NCI-H748 treated with DMSO at 0.1 percent for 48 hours (cell line): ENCODE measurements at places on chromosomes 2 and 18.

- DNase-seq: no peak
Observed at GRCh38 chr2:64363848-64364247, 90.1 kb upstream of the LGALSL start.

- DNase-seq: no peak
Observed at GRCh38 chr2:58098254-58099095, 51.9 kb downstream of the VRK2 start.

GRCh38 chr2:237158194-237158593, 72.5 kb downstream of the COPS8 start:
- DNase-seq: no peak

- no peak for DNase-seq
Observed at GRCh38 chr2:119910566-119910965, 102.3 kb upstream of the EPB41L5 start.

- no peak for DNase-seq
Observed at GRCh38 chr2:236858661-236859060, 227.0 kb upstream of the COPS8 start.

DNA sequence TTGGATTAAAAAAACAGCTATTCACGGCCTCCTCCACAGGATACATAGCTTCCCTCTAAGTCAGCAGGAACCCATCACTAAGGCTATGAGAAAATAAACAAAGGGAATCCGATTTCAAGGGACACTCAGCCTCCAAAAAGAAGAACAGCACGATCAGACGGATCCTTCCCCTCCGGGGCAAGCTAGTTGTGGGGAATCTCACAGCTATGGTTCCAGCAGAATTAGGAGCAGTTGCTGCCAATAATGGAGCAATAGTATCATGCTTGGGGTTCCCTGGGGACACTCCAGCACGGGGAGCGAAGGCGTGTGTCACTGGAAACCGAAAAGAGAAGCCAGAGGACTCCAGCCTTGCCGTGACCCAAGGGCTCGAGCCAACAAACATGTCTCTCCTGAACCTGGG, 163.1 kb downstream of the TTC32 start:
- no peak for DNase-seq

DNA sequence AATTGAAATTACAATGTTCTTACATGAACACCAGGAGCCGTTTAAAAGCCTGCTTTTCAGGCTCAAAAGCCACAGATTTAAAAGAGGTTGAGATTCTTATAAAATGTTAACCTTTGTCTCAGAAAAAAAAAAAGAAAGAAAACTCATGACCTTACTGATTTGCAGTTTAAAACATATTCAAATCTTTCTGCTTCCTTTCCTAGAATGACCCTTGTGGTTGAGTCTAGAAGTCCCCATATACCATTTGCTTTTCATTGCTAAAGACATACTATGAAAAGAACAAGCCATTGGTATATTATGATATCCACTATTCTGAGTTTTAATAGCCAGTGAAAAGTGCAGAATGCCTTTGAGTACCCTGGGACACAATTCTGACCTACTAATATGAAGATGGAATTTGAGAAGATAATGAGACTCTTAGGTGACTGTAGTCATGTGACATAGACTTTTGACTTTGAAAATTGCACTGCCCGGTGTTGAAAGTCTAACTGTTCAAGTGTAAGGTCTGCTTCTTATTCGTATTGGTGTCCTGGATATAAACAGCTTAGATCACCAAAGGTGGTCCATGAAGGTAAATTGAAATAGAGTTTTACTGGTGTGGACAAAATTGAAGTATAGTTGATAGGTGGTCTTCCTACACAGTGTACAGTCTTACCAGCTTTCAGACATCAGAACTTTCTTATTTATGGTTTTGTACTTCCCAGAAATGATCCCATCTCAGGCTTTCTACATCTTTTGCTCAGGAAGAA, 117.0 kb downstream of the DOCK10 start:
- DNase-seq: no peak

DNA sequence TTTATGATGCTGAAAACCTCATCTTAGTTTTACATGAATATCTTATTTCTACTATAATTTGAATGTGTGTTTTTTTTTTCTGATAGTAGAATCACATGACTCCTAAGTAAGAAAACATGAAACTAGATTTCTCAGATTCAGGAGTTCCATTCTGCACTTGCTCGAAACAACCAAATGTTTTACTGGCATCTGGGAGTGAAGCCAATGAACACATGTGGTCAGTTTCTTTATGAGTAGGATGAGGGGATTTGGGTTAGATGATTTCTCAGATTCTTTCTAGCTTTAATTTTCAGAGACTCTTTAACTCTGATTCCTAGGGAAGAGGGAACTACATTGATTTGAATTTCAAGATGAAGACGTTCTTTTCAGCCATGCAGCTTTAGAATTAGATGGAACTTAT, 225.0 kb upstream of the NT5C1B start:
- no peak for DNase-seq

- no peak for DNase-seq
Observed at GRCh38 chr2:192298664-192299063, 103.9 kb upstream of the TMEFF2 start.

DNA sequence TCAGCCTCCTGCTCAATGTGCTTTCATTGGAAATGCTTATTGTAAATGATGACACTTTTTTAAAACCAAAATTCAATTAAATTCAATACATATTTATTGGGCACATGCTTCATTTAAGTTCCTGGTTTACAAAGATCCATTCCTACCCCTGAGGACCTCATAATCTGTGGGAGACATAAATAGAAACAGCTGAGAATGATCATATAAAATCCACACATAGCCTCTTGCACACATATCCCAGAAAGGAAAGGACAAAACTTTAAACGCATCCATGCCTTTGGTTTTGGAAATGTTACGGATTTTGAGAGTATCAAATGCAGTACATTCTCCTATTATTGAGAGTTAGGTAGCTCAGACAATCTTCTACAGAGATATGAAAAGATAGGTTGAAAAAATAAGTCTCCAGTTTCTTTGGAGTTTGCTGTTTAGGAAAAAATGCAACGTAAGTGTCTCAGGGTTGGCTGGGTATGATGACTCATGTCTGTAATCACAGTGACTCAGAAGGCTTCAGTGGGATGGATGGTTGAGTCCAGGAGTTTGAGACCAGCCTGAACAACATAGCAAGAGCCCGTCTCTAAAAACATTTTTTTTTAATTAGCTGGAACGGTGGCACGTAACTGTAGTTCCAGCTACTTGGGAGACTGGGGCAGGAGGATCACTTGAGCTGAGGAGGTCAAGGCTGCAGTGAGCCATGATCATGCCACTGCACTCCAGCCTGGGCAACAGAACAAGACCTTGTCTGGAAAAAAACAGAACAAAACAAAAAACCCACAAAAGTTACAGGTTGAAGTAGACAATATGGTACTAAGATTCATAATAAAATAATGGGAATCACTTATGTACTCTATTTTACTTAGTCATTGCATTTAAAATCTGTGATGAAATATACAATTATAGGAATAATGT, 3.9 kb upstream of the PRELID3A start:
- no peak for DNase-seq

GRCh38 chr2:178425255-178425827, 25.6 kb downstream of the PRKRA start:
- no peak for DNase-seq

GRCh38 chr2:20165677-20166509, 59.0 kb downstream of the SDC1 start:
- no peak for DNase-seq

- no peak for DNase-seq
Observed at GRCh38 chr2:101741775-101742520, 44.4 kb downstream of the MAP4K4 start.

- no peak for DNase-seq
Observed at GRCh38 chr2:218477247-218477646, 58.3 kb downstream of the VIL1 start.

GRCh38 chr2:5387406-5387805, 304.8 kb upstream of the SOX11 start:
- DNase-seq: no peak

DNA sequence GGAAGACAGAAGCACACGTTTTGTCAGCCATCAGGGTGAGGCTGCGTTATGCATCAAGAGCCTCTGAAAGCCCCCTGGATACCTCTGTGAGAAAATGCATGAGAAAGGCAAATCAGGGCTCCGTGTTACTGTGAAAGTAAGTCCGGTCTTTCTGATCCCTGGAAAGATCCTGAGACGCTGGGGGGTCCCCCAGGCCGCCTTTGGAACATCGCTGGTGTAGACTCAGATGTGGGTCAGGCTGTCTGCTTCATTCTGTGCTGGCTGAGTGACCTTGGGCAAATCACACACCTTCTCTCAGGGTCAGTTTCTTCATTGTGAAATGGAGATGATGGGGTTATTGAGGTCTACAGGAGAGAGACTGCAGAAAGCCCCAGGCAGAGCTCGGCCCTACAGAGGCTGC, 42.0 kb upstream of the HS6ST1 start:
- DNase-seq: no peak

DNA sequence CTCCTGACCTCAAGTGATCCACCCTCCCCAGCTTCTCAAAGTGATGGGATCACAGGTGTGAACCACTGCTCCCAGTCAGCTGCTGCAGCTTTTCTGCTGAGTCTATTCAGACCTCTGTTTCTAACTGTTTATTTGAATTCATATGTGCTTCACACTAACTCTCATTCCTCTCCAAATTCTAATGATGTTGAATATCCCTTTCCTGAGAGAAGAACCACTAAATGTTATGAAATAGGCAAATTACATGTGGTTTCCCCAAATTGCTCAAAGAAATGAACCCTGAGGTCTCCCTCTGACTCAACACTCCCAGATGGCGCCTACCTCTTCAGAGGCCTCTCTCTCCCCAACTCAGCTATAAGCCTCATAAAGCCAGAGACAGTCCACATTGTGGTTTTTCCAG, 98.6 kb downstream of the IRS1 start:
- DNase-seq: no peak

DNA sequence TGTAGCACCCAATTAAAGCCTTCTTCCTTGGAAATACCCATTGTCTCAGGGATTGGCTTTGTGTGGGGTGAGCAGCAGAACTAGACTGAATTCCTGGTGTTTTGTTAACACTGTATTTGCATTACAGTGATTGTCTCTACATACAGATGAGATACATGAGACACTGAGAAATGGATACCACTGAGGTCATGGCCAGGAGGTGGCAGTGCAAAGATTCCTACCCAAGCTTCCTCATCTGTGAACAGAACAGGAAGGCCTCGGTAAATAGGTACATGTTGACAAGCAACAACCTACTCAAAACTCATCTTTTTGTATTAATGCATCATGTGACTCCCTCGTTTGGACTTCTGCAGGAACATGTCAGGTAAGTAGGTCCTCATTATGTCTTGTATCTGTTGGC, 445.8 kb upstream of the RGPD4 start:
- no peak for DNase-seq

DNA sequence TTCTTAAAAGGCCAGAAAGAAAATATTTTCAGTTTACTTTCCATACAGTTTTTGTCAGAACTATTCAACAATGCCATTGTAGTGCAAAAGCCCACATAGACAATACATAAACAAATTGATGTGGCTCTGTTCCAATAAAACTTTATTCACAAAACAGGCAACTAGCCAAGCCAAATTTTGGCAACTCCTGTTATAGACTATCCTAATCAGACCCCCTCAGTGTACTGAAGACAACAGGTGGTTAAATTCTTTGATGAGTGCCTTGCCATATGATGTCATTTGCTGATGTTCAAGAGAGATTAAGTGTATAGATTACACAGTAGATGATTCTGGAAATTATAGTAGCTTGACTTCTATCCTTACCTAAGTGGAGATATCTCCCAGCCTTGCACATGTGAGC, 83.4 kb downstream of the FANCL start:
- no peak for DNase-seq

DNA sequence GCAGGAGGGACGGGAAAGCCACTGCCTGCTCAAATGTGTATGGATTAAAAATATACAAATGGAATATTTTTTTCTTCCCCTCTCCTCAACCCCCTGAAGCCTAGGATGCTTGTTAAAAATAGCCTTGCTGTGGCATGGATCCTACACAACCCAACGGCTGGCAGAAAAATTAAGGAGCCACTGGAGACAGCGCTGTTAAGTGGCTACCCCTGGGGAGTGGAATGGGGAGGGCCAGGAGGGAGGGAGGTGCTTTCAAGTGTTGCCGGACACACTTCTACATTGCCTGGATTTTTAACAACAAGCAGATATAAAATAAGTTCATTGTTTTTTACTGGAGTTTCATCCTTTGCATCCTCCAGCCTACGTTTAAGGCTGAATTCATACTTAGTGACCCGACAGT, 66.6 kb downstream of the ZBTB7C start:
- no peak for DNase-seq

GRCh38 chr2:70089220-70089982, 2.1 kb downstream of the PCBP1 start:
- DNase-seq: no peak

- DNase-seq: no peak
Observed at GRCh38 chr18:5678278-5678677, 134.5 kb upstream of the EPB41L3 start.

DNA sequence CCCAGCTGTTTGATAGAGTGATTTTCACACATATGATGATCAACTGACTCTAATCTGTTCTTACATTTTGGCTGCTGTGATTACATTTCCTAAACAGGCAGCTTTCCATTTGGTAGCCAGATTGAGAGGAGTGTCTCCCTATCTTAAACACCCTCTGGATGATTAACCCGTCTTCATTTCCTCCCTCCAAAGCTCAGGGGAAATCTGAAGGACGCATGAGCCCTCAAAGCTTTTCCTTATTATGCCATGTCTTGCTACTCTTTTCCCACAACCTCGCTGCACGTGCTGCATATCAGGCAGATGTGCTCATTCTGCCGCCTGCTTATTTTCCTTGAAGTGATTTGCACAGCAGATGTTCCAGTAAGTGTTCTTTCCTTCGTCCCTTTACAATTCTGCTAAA, 837.4 kb downstream of the LRRTM4 start:
- DNase-seq: no peak

GRCh38 chr18:23138471-23138870, 3.2 kb downstream of the CABLES1 start:
- DNase-seq: peak; percentile 6

- no peak for DNase-seq
Observed at GRCh38 chr2:55840460-55840859, 83.1 kb downstream of the EFEMP1 start.

DNA sequence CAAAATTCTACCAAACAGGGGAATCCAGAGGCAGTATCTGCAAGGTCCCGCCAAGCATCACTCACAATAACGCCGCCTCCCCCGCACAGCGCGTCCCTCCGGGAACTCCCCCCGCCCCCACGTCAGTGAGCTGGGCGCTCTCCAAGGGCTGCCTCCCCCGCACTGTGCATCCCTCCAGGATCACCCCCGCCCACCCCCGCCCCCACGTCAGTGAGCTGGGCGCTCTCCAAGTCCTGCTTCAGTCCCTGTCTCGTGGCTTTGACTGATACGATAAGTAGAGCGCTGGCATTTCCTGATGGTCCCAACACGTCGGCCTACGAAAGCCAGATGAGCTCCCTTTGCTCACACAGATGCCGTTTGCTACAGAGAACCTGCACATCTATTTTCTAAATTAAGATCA, 130.7 kb upstream of the TPO start:
- no peak for DNase-seq

GRCh38 chr18:3889803-3890202, 439.8 kb downstream of the TGIF1 start:
- DNase-seq: no peak

GRCh38 chr18:46452820-46453219, 204.2 kb downstream of the LOXHD1 start:
- no peak for DNase-seq
